ENCODE measurements at places on chromosomes 4 and X.

GRCh38 chr4:48445704-48446103 lies 37.4 kb upstream of the SLC10A4 start:
- DNase-seq = no peak

DNA sequence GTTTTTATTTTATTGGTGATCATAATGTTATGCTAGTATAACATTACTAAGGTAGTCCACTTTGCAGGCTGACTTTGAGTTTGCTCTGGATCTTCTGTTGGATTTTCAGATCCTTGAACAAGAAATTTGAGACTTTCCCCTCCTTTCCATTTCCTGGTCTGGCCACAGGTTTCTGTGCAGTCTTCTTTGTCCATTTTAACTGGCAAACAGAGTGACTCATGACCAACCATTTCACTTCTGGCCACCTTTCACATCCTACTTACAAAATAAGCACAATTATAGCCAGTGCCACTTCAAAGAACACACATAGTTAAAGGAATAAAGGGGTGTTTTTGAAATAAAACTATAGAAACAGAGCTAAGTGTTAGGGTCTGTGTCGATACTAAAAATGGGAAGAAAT lies 8.4 kb downstream of the ANK2 start:
- DNase-seq = no peak

GRCh38 chr4:117370944-117371668 lies 285.7 kb upstream of the TRAM1L1 start:
- no peak for DNase-seq

DNA sequence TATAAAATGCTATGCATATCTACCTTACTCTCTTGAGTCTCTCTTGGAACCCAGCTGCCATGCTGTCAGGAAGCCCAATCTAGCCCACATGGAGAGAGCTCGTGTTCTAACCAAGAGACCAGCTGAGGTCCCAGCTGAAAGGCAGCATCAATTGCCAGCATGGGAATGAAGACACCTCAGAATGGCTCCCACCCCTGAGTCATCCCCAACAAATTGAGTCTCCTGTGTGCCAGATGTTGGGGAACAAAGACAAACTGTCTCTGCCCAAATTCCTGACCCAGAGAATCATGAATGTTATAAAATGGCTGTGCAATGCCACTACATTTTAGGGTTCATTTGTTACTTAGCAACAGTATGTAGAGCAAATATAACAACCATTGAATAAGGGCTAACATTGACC lies 105.2 kb upstream of the STX18 start:
- no peak for DNase-seq

DNA sequence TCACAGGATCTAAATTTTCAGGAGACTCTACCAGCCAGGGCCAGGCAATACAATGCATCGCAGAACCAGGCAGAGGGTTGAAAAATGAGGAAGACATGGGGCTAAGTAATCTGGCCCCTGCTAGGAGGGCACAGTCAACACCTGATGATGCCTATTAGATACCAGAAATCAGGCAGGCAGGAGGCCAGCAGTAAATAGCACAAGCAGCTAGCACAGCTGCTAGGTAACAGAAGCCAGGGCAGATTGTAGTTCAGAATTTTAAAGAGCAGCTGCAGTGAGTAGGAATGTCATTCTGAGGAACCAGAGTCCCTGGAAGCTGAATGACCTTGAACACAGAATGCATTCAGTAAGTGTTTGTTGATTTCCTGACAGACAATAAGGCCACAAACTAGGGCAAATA lies 38.8 kb upstream of the TRPC5OS start:
- DNase-seq = no peak

GRCh38 chr4:101009471-101009870 lies 337.9 kb downstream of the PPP3CA start:
- DNase-seq = no peak

DNA sequence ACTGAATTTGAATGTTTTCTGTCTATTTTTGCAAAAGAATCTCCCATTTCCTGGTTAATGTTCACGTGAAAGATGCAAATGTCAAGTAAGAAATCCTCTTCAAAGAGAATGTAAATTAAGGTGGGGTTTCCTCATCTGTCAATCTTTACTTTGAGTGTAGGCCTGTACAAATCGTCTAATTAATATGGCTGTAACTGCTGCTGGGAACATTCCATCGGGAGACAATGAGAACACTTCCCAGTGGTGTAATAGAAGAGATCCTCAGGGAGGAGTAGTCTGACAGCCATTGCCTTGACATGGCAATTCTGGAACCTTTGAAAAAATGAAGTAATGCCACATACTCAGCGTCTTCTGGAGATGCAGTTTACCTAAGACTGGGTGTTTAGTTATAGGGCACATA lies 3.7 kb downstream of the EREG start:
- DNase-seq = no peak

- DNase-seq = no peak
Measured at GRCh38 chrX:37871626-37872302, 24.4 kb upstream of the DYNLT3 start.

DNA sequence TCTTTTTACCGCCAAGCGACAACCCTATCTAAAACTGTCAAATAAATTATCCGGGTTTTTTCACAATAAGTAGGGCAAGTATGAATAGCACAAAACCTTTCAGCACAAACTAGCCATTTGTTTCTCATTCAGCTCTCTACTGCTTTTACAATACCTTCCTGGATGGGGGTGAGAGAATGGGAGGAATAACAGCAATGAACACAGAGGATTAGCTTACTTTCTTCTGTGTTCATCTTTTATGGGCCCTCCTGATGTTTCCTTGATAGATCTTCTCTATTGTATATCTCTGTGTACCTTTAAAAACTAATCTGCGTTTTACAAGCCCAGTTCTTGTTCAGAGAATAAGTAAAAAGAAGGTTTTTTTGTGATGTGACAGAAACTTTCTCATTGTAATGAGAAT lies 55.3 kb upstream of the APELA start:
- DNase-seq = no peak

- peak; percentile 35 for DNase-seq
Measured at GRCh38 chrX:53321230-53321942, 40.0 kb upstream of the IQSEC2 start.

GRCh38 chr4:128686810-128687209 lies 122.7 kb upstream of the JADE1 start:
- no peak for DNase-seq

DNA sequence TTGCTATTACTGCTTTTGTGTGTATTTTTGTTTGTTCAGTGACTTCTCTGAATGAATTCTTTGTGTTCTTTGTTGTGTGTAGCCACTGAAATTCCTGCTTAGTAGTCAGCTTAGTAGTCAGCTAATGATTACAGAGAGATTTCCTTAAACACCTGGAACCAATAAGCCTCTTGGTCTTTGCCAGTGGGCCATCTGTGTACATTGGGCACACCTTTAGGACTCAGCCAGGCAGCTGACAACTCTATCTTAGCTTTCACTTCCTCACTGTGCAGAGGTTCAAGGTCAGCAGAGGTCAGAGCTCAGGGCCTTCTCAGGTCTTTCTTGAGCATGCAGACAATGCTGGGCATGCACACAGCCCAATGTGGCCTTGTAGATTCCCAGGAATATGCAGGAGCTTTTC lies 59.3 kb downstream of the RWDD4 start:
- no peak for DNase-seq

DNA sequence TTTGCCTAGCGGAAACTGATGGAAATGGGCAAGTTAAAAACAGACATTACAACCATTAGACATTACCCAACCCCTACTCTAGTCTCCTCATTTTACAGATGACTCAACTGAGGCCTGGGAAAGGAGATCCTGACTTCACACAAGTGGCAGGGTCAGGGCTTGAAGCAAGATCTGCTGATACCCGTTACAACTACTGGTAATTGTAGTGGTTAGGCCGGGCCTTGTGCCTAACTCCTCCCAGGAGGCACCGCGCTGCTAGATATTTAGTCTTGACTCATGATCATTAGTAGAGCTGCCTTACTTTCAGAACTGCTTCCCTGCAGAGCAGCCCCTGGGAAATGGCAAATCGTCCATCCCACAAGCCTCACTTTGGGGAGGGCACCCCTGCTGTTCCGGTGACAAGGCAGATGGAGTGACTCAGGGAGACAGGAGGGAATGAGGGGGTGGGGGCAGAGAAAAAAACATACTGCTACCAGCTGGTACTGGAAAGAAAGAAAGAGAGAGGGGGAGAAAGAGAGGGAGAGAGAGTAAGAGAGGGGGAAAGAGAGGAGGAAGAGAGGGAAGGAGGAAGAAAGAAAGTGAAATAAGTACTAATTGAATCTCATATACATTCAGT lies 12.2 kb downstream of the ARHGEF6 start:
- no peak for DNase-seq

GRCh38 chr4:106140601-106141000 lies 175.4 kb downstream of the TBCK start:
- DNase-seq = no peak

DNA sequence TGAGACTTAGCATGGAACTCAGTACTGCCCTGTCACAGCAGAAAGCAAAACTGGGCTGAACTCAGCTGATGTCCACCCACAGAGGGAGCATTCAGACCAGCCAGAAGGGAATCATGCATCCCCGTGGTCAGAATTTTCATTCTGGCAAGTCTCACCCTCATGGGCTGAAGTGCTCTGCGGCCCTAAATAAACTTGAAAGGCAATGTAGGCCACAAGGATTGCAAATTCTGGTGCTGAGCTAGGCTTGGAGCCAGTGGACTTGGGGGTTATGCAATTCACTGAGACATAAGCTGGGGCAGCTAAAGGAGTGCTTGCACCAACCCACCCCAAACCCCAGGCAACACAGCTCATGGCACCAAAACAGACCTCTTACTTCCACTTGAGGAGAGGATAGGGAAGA lies 494.1 kb downstream of the GABRG1 start:
- no peak for DNase-seq

DNA sequence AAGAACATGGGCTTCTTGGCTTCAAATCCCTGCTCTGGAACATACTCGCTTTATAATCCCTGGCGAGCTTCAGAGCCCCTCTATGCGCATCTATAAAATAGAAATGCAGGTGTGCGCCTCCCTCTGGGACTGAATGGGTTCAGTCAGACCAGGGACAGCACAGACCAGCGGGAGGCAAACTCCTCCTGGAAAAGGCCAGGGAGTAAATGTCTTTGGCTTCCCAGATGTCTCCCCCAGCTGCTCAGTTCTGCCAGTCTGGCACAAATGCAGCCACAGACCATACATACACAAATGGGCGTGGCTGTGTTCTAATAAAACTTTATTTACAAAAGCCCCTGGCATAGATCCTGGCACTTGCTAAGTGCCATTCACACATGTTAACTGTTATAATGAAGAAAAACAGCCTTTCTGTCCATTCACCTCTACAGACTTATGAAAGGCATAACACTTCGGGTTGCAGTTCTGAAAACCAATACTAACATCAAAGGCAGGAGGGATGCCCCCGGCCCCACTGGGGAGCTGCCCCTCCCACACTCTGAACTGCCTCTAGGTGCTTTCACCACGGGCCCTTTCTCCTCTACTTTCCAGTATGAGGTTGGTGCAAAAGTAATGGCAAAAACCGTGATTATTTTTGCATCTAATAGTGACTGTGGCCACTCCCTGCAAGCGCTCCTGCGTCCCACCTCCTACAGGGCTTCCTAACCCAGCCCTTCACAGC lies 4.6 kb downstream of the JAKMIP1 start:
- DNase-seq = no peak

DNA sequence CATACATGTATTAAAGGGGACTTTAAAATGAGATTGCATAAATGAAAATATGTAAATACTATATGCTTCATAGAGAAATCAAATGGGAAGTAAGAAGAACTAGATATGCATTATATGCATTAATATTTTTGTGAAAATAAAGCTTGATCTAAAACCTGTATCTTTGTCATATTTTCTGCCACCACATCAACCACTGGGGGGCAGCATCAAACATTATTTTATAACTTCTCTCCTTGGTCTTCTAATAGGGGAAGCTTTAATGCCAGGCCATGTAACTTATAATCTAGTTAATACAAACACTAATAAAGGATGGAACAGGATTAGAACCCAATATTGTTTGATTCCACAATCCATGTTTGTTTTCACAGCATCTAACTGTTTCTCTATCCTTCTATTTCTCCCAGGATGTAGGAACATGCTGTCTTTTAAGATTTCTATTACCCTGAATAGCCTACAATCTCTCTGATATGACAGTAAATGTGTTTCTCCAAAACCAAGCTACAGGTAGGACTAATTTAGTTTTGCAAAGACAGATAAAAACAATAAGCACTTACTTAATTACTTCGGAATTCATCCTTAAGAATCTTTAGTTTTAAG lies 10.0 kb downstream of the QRFPR start:
- peak; percentile 16 for DNase-seq

- DNase-seq = no peak
Measured at GRCh38 chrX:14051416-14051815, 21.7 kb upstream of the GEMIN8 start.

- no peak for DNase-seq
Measured at GRCh38 chr4:98341309-98341708, 80.1 kb downstream of the RAP1GDS1 start.

DNA sequence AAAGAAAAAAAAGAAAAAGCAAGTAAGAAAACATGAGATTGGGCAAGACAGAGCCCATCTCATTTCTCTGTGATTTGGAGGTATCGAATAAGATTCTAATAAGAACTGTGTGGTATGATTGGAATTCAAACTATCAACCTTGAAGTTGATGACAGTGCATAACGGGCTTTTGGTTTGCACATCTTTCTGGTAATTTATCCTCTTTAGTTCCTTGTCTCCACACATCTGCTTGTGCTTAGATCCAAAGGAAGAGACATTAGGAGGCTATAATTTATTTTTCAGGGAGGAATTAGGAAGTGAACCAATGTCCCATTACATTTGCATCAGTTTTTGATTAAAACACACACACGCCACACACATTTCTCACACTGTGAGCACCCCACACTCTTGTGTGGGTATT lies 149.9 kb downstream of the ARSF start:
- DNase-seq = no peak

GRCh38 chr4:81214881-81215868 lies at the start of gene PRKG2:
Gene PRKG2 (minus strand): TSS chr4:81215222. CDS start chr4:81205047, 10,175 bp downstream.
- DNase-seq = peak; percentile 74

DNA sequence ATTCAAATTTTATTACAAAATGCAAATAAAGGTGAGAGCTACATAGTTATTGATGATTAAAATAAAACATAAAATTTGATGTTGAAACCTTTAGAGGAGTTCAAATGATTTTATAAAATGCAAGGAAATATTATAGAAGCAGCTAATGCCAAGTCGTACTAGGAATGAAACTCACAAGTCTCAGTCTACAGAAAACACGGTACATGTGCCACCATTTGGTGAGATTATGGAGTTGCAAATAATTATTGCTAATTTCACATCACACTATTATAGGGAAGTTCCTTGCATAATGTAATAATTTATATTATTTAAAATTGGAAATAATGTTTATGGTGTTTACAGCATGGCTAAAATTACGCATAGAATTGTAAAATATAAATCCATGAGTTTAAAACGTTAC lies 1601.7 kb upstream of the TENM3 start:
- no peak for DNase-seq

DNA sequence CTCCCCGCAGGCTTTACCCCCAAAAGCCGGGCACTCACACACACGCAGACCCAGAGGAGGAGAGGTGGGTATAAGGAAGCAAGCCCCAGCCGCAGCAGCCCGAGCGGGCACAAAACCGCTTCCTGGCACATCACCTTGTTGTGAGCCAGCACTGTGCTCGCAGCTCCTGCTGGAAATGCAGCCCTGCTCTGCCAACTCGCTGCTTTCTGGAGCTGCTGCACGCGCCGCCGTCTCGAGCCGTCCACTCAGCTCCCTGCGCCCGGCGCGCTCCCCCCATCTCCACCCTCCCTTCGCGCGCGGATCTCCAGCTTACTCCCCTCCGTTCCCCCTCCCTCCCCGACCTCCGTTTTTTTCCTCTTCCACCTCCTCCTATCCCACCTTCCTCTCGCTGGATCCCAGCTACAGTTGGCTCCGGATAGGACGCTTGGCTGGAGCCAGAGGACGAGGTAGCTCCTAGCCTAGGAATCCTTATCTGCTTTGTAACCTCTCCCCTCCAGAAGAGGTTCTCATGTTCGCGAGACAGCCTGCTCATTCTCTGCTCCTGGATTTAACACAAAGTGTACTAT lies at the start of gene SPOCK3:
Gene SPOCK3, minus strand, starts transcription at position 179 of the 566 bp plus-strand sequence.
- peak; percentile 75 for DNase-seq
